ENCODE measurements at places on chromosomes 5 and 9.

DNA sequence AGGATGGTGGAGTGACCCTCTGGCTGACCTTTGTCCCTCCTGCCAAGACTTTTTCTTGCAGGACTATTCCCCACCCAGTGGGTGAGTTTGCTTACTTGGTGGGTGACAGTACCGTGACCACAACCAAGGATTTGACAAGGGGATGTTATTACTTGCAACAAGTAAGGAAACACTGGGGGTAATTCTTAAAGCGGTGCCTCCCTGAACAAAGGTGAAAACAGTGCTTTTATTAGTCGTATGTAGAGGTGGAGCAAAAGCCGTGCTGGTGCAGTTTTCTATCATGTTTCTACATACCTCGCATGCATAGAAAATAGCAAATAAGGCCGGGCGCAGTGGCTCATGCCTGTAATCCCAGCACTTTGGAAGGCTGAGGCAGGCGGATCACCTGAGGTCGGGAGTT, 41.0 kb upstream of the KDM4C start:
- no peak for DNase-seq

GRCh38 chr9:120284821-120285220, 295.1 kb downstream of the CDK5RAP2 start:
- DNase-seq = no peak

- no peak for DNase-seq
These were observed 33.4 kb upstream of the CDC42SE2 start for GRCh38 chr5:131230406-131230805.

- DNase-seq = no peak
These were observed 9.9 kb upstream of the ALDOB start for GRCh38 chr9:101445353-101446029.

DNA sequence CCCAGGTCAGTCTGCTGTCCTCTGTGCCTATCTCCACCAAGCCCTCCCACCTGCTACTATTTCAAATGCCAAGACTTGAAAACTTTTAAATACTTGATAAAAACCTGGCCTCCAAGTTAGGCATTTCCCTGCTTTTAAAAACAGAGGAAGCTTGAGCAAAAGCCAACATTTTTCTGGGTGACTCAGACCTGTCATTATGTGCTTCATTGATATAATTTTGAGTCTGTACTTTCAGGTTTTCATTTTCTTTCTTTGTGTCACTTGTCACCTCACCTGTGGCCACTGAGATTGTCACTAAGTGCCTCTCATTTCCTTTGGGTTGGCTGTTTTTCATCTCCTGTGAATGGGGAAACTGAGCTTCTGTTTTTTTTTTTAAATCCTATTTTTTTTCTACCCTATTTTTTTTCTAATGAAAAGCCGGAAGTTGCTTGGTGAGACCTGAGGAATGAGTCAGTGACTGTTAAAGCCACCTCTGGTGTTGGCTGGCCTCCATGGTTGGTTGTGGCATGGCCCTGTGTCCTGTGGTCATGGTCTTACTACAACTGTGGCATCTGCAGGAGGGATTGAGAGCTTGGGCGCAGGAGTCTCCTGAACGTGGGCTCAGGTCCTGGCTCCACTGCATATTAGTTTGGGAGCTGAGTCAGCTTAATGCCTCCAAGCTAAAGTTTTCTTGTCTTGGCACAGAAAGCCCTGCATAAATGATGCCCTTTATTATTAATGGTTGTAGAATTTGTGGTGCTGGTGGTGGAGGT, 56.7 kb downstream of the ARHGAP26 start:
- no peak for DNase-seq

DNA sequence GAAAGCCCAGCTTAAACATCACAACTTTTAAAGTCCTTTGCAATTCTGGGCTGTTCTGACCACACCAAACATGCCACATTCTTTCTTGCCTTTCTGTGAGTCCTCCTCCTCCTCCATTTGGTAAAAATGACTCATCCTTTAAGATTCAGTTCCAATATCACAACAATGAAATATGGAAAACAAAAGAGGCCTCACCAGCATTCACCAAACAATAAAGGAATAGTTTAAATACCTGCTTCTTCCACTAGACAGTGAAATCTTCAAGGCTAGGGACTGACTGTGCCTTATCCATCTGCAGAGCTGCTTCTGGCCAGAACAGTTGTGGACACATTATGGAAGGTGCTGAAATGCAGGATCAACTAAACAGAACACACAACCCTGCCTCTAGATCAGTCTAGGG, 36.0 kb downstream of the NR6A1 start:
- DNase-seq = no peak
